Activated T-cell treated with anti-CD3 and anti-CD28 coated beads, Interleukin-2, amount 50 U/mL, for 48 hours (primary cell): ENCODE measurements at places on chromosomes 4 and X.

DNA sequence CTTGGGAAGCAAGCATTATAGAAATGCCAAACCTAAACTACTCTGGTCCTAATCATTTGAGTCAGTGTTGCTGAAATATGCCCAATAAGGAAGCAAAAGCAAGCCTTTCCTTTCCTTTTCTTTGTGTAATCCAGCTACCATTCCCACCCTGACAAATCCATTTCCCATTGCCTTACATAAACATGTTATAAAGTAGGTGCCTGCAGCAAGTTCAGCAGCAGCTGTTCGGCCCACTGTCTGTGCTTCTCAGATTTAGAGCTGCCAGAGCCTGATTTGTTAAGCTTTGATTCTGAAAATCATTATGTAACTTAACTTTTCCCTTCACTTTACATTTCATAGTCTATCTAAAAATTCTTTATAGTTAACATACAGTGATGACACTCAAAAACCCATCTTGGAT lies 148.6 kb downstream of the EPHA5 start:
- DNase-seq: no peak

GRCh38 chr4:118035309-118035708 lies 1.0 kb downstream of the NDST3 start:
- DNase-seq: no peak

- DNase-seq: no peak
Observed at GRCh38 chr4:74503580-74503979, 58.6 kb downstream of the AREG start.

DNA sequence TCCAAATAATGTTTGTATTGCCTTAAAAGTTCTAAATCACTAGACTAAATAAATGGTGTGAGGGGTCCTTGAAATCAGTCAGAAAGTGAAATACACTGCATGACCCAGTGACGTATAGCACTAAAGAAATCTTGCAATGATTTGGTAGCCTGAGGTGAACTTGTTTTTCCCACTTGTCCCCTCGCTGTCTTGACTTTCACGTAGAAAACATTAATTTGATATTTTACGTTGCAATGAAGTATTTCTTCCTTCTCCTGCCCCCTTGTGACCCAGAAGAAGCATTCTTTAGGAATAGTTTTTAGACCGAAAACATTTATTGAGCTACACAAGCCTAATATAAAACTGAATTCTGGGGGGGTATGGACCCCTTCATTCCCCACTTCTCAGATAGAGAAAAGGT lies 3.7 kb downstream of the KLB start:
- no peak for DNase-seq

DNA sequence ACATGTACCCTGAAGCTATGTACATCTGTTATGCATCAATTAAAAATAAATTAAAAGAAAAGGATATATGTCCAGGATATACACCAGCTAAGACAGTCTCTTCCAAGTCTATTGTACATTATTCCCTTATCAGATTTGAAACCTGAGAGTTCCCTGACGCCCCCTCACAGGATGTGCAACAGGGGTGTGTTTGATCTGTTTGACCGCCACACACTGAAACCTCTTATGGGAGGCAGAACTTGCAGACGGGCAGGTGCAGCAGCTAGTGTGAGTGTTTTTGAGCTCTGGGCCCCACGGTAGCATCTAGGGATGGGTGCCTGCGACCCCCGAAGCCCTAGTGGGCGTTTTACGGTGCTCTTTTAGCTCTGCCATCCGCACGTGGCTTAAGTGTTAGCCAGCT lies 4.7 kb downstream of the XG start:
- no peak for DNase-seq

DNA sequence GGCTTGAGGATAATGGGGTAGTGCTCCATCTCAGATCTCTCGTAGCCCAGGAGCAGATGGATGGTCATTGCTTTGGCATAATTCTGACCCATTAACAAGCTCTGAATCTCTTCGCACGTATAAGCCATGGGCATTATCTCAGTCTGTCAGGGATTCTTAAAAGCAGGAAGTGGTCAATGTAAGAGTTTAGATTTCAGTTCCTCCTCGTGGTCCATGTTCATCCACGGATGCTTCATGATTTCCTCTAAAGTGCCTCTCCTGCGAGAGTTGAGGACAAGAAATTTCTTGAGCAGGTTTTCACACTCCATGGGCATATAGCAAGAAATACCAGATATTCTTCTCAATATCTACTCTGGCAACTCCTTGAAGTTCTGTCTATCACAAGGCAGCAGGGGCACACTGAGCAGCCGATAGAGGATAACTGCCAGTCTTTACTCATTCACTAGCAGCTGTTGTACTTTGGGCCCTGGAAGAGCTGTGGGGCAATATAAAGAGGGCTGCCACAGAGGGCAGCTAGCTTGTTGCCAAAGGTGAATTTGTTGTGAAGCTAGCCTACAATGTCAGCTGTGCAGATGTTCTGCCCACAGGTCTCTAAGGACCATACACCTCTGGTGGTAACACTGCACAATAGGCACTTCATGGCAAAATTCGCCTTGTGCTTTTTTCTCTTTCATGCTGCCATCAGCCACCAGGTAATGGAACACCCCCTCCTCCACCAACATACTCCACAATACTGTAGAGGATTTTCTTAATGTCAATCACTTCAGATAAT lies 52.0 kb upstream of the WDR17 start:
- DNase-seq: no peak

GRCh38 chr4:37953620-37954293 lies 6.4 kb upstream of the PTTG2 start:
- DNase-seq: no peak
